Naive thymus-derived CD8-positive, alpha-beta T cell (primary cell): ENCODE measurements at places on chromosomes 6 and 20. TPM values are rescaled to one million over a fixed set of nuclear protein-coding genes. Genes with fewer than 3 reads are reported as not detected.

Gene SALL4
- total RNA-seq = not detected

Gene TNFRSF6B
- total RNA-seq = 0.96 TPM

DNA sequence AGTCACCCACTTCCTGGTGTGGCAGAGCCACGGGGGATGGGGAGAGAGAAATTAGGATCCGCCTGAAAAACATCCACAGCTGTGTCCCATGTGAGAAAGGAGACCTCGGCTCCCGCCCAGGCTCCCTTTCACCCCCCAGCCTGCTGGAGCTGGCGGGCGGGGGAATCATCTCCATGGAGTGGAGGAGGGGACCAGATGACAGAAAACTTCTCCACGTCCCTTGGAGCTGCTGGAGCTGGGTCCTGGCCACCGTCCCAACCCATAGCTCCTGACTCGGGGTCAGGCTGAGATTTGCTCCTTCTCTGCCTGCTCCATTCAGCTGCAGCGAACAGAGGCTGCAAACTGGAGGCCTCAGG, 113.8 kb downstream of the CEBPB start:
- no peak for DNase-seq

GRCh38 chr6:168985705-168986104, 267.9 kb downstream of the THBS2 start:
- no peak for DNase-seq

GRCh38 chr20:24470746-24471582, 1.5 kb downstream of the SYNDIG1 start:
- DNase-seq = no peak

DNA sequence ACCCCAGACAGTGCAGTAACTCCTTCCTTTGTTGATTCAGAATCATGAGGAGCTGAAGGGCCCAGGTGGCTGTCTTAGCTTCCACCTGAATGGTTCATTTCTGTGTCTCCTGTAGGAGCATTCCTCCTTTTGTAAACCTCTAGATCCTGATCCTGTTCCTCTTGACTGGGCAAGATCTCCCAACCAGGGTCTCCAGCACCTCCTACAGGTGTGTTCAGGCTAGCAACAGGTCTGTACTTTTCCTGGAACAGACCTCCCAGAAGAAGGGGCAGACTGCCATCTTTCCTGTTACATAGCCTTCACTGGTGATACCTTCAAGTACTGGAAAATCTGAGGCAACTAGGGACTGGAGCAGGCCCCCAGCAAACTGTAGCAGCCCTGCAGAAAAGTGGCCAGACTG, 35.2 kb downstream of the HLA-B start:
- DNase-seq = no peak

Gene SNAI1
- total RNA-seq = 0.82 TPM

DNA sequence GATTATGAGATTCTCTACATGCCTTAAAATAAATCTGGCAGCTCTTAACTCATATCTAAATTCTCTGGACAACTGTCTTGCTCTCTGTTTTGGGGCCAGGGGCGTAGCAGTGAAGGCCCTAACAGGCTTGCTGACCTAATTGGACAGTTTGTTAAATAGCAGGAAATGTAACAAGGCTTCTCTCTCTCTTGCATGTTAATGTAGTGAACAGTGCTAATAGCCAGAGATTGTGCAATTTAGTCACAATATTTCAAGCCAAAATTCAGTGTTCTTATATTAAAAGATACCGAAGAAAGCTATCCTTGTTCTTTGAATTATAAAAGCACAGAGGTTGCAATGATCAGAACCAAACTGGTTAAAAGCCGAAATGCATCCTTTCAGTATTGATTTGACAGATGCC, 3.0 kb downstream of the PPP1R3D start:
- no peak for DNase-seq

DNA sequence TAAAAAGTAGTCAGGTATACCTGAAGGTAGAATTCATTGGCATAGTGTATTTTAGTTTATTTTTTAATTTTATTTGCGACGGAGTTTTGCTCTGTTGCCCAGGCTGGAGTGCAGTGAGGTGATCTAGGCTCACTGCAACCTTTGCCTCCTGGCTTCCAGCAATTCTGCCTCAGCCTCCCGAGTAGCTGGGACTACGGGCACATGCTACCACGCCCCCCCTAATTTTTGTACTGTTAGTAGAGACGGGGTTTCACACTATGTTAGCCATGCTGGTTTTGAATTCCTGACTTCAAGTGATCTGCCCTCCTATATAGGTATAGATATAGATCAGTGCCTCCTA, 102.8 kb upstream of the PRSS16 start:
- DNase-seq = no peak

- DNase-seq = no peak
These were observed 189.3 kb downstream of the GRIK2 start for GRCh38 chr6:101582792-101583191.

- peak; percentile 17 for DNase-seq
These were observed 481 bp downstream of the SERPINB6 start for GRCh38 chr6:2970753-2971419.

Gene GPX5
- not detected for total RNA-seq

- no peak for DNase-seq
These were observed 5.7 kb upstream of the PXDC1 start for GRCh38 chr6:3757241-3757641.

Gene RIPOR3
- not detected for total RNA-seq

GRCh38 chr6:44341095-44341890, 1.2 kb upstream of the SPATS1 start:
- no peak for DNase-seq

- DNase-seq = no peak
These were observed 14.1 kb downstream of the SLC4A11 start for GRCh38 chr20:3224681-3225421.

- no peak for DNase-seq
These were observed 25.4 kb downstream of the ANKEF1 start for GRCh38 chr20:10060226-10060625.

- no peak for DNase-seq
These were observed 86.7 kb upstream of the CHD6 start for GRCh38 chr20:41704896-41705295.

GRCh38 chr6:29925727-29926412, 16.5 kb upstream of the HLA-A start:
- DNase-seq = no peak

Gene ZBTB12
- 3.7 TPM for total RNA-seq

GRCh38 chr20:61777773-61778494, 287.7 kb downstream of the TAF4 start:
- DNase-seq = peak; percentile 24

GRCh38 chr20:37987602-37988290, 45.5 kb downstream of the TTI1 start:
- no peak for DNase-seq

GRCh38 chr6:131023834-131024504, 39.1 kb downstream of the EPB41L2 start:
- no peak for DNase-seq
